ENCODE measurements at places on chromosomes 5 and 9. TPM values are rescaled to one million over a fixed set of nuclear protein-coding genes. Genes with fewer than 3 reads are reported as not detected.

The CEP72 gene
- total RNA-seq, result 4.5 TPM

The PCDHA9 gene
- not detected for total RNA-seq

The MLANA gene
- not detected for total RNA-seq

DNA sequence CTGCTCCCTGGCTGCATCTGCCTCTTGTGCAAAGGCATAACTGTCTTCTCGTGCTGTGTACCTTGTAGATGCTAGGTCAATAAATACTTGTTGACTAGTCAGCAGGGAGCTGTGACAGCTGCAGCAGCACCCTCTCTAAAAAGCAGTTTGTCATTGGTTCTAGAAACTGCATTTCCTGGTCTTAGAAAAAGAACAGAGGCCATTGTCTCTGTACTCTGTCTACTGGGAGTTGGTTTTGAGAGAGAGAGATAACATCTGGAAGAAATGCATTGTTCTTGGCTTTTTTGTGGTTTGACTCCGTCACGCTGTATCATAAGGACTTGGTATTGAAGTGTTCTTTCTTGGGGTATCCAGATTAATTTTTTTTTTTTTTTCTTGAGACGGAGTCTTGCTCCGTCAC, 32.3 kb downstream of the SH3GLB2 start:
- DNase-seq, result no peak

- no peak for DNase-seq
Observed at GRCh38 chr5:140927228-140927573, 1.1 kb downstream of the PCDHAC1 start.

GRCh38 chr9:108483676-108484075, 372.1 kb downstream of the ACTL7B start:
- DNase-seq, result no peak

DNA sequence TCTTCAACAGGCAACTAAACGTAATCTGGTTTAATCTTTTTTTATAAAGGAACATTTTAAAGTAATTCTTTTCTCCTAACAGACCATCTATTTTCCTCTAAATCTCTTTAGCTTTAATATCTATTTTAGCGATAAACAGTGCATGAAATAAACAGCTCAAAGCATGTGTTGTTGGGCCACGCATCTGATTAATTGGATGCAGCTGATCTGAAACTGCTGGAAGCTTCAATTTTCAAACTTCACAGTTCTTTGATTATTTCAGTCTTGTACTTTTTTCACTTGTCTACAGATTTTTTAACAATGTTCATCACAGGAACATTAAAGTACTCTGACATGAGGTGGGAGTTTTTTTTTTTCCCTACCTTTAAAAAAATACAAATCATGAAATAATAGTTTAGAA, 443.6 kb downstream of the HCN1 start:
- no peak for DNase-seq
